ENCODE measurements at places on chromosomes 3 and 15. TPM values are rescaled to one million over a fixed set of nuclear protein-coding genes. Genes with fewer than 3 reads are reported as not detected.

DNA sequence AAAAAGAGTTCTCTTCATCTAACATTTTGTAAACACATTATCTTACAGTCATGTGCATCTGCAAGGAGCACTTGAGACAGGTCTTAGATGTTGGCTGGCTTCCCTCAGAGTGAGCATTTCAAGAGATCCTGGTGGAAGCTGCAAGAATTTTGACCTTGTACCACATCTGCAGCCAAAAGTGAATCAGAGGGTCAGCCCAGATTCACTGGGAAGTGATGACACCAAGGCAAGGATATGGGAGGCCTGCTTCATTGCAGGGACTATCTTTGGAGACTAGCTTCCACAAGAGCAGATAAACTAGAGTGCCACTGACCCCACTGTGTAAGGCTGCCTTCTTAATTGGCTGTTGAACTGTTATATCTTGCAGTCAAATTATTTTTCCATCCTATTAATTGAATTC, 21.3 kb upstream of the GADL1 start:
- no peak for DNase-seq

DNA sequence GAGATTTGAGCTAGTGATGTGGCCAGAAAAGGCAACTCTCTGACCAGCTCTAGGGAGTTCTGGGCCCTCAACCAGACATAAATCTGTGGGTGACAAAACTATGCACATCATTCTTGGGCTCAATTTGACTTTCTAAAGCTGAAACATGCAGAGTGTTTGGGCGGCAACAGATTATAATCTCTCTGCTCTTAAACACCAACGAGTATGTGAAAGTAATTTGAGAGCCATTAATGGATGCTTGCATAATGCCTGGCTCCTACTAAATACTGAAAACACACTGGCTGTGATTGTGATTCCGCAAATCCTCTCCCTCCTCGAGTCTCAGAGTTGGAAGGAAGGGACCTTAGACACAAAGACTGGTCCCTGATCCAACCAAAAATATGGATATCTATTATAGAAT, 186.7 kb downstream of the UACA start:
- no peak for DNase-seq

GRCh38 chr15:51023499-51023898, 71.2 kb downstream of the TNFAIP8L3 start:
- no peak for DNase-seq

GRCh38 chr3:171454041-171454440, 6.2 kb downstream of the TNIK start:
- no peak for DNase-seq

DNA sequence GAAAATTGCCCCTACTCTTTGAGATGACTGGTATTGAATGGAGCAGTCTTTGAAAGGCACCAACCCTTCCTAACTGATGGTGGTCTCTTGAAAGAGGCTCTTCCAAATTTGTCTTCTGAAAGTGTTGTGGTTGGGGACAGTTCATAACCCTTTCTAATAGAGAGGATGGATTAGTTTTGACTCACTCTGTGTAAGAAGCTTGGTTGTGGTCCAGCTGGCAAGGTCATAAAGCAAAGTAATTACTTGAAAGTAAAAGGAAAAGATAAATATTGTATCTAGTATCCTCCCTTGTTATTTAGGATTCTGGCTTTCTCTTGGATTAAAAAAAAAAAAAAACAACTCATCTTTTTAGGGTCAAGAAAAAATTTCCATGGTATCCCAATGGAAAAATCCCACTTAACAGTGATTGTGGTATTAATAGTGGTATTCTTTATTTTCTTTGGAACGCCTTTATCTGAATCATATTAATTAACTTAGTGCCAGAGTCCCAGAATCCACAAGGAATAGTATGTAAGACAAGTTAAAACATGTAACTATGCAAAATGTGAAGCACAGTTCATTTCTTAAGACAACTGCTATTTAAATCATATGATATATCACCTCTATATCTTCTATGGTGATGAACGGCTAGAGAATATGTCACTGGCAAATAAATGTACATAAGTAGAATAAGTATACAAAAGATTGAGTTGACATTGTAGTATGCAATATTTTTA, 469.3 kb upstream of the CDIN1 start:
- DNase-seq, result no peak

ISG20 gene
- 7.4 TPM for total RNA-seq
